ENCODE measurements at places on chromosomes 5 and 9.

GRCh38 chr5:39178171-39178570 lies 41.2 kb downstream of the FYB1 start:
- peak; percentile 71 for DNase-seq

DNA sequence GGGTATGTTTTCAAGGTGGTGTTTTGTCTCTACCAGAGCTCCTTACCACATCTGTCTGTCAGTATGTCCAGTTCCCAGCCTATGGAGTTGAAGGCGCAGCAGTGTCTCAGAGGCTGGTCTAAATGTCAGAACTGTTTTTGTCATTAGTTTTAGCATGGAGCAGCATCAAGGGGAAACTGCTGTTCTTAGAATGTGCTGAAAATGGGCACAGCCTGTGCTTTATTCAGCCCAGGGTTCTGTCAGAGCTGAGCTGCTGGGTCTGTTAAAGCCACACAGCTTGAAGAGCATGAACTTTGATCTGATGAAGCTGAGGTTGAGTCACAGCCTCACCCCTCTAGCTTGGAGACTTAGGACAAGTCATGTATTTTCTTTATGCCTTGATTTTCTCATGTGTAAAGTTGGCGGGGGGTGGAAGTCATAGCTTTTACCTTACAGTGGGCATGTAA lies 71.9 kb downstream of the RALGPS1 start:
- peak; percentile 4 for DNase-seq

DNA sequence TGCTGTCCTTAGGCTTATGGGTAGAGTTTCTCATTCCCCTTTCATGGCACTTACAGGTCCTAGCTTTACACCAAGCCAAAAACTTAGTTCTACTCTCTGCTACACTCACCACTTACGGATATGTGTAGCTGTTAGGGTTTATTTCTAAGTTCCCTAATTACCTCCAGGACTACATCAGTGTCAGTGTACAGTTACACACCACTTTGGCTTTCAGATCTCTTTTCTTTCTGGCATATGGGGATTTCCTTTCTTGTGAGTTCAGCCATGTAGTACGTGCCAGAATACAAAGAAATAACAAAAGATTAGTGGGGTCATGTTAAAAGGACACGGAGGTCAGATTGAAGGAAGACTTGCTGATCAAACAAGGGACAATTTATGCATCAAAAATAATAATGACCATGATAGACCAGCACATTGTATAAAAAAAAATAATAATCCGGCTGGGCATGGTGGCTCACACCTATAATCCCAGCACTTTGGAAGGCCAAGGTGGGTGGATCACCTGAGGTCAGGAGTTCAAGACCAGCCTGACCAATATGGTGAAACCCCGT lies 41.8 kb downstream of the LYRM7 start:
- no peak for DNase-seq

DNA sequence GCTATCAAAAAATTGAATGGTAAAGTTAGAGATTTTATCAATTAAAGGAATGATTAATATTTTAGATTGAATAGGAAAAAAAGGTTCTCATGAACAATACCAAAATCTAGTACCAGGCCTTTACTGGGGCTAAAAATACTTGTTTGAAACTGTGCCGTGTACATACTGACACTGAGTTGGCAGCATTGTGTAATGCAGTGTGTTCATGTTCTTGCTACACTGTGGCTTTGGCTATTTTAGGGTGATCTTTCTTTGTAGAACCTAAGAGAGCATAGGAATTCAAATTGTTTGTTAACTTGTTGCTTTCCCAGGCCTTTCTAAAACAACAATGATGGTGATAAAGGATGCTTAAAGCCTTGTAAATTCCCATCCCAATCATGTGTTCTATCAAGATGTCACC lies 80.9 kb downstream of the KIF4B start:
- DNase-seq, result no peak

- DNase-seq, result no peak
Measured at GRCh38 chr5:130137681-130138080, 233.4 kb downstream of the CHSY3 start.

DNA sequence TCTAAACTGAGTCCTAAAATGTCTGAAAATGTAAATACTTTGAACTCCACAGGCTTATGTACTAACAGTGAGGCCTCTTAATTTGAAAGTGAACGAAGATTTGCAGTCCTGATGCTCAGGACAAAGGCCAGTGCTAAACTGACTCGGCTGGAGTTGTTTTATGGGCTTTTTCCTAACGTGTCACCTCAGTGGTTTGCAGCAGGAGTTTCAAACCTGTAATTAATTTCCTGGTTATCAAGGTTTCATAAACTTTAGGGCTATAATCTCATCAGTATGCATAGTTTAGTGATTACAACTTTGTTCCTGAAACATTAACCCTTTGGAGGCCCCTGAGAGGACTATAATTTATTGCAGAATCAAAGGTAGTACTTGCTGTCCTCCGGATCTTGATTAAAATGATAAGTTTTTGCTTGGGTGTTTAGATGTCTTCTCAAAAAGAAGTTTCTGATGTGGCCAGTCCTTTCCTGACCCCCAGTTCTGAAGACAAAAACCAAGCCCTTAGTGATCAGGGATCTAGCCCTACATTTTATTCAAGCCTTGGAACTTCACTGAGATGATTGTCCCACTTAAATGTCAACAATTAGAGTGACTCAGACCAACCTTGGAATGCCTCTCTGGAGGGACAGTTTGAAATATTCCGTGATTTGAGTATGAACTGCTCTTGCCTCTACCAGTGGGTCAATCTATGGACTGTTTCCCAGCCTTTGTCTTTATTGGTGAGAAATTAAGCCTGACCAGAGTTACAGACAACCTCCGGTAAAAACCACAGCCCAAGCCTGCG lies 11.1 kb upstream of the S100Z start:
- peak; percentile 73 for DNase-seq
